ENCODE measurements at places on chromosomes 7 and 10. TPM values are rescaled to one million over a fixed set of nuclear protein-coding genes. Genes with fewer than 3 reads are reported as not detected.

- H3K4me1 ChIP-seq: no peaks in the 10 kb centered on the region
- H3K27ac ChIP-seq: no peak overlapping the region
- no peak overlapping the region for H3K4me3 ChIP-seq
- no peaks in the 10 kb centered on the region for H3K27me3 ChIP-seq
- H3K36me3 ChIP-seq: no peaks in the 10 kb centered on the region
These were observed 206.1 kb downstream of the CHRM2 start for GRCh38 chr7:137074391-137075030.

- H3K4me3 ChIP-seq: no peak overlapping the region
- H3K27ac ChIP-seq: no peak overlapping the region
- peaks cover 3% of the 10 kb centered on the region for H3K4me1 ChIP-seq
- no peaks in the 10 kb centered on the region for H3K36me3 ChIP-seq
- DNase-seq: no peak
- no peaks in the 10 kb centered on the region for H3K27me3 ChIP-seq
These were observed 24.2 kb downstream of the TRIL start for GRCh38 chr7:28933846-28934320.

DNA sequence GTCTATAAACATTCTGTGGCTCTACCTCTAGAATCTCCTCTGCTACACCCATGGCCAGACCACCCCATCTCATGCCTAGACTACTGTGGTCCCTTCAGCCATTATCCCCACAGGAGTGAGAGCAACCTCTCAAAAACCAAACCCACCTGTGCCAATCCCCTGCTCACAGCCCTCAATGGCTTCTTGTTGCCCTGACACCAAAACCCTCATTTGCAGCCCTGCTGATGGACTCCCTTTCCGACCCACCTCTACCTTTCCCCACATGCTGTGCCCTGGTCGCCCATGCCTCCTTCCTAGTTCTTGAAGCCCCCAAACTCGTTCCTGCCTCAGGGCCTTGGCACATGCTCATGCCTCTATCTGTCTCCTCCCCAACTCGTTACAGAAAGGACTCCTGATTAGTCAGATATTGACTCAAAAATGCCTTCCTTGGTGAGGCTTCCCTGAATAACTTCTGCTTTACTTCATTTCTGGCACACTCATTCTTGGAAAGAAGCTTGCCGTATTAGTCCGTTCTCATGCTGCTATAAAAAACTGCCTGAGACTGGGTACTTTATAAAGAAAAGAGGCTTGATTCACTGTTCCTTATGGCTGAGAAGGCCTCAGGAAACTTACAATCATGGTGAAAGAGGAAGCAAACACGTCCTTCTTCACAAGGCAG, 104.2 kb downstream of the TEX36 start:
- no peaks in the 10 kb centered on the region for H3K36me3 ChIP-seq
- no peak for DNase-seq
- H3K27ac ChIP-seq: no peak overlapping the region

DNA sequence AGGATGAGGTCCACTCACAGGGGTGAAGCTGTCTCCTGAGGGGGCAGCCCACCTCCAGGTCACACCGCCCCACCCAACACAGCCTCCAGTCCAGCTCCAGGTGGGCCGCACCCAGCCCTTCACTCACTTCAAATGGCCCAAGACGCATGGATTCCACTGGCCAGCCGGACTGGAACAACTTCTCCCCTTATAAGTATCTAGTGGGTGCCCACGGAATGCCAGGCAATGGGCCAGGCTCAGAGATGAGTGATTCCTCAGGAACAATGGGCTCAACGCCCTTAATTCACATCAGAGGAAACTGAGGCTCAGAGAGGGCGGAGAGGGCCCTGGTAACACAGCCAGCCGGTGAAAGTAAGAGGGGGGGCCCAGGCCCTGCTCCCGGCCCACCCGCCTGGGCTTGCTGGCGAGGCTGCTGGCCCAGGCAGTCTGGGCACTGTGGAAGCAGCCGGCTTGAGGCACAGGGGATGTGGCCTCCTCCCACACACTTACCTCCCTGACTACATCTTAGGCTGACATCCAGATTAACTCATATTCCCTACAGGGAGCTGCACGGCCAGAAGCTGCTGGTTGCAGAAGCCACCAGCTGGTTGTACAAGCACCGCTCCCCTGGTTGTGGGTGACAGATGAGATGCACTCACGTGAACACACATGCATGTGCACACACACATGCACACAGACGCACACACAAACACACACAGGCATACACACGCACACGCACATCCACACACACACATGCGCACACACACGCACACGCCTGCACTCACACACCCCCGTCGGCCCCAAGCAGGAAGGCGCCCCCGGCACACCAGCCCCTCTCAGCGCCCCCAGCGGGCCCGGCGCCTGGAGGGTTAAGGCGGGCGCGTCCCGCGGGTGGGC, 1.0 kb upstream of the FAM20C start:
- peak overlapping the region; percentile 11 for H3K4me3 ChIP-seq
- no peaks in the 10 kb centered on the region for H3K27me3 ChIP-seq
- H3K4me1 ChIP-seq: peaks cover 45% of the 10 kb centered on the region

DNA sequence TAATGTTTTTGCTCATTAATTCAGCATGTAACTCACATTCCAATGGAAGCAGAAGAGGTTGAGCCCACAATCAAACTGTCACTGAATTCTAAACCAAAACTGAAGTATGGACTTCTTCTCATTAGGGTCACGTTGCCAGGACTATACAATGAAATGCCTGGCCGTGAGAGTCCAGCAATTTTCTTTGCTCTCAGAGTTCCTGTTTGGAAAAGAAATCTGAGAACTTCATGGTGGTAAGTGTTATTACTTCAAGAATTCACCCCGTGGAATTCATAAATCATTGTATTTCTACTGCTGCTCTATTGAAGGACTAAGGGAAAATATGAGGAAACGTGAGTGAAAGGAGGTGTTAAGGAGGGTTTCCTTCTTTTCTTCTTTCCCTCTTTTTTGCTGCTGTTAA, 441.8 kb upstream of the AKR1E2 start:
- H3K4me1 ChIP-seq: no peaks in the 10 kb centered on the region
- no peaks in the 10 kb centered on the region for H3K36me3 ChIP-seq
- DNase-seq: no peak
- H3K27me3 ChIP-seq: no peaks in the 10 kb centered on the region

DNA sequence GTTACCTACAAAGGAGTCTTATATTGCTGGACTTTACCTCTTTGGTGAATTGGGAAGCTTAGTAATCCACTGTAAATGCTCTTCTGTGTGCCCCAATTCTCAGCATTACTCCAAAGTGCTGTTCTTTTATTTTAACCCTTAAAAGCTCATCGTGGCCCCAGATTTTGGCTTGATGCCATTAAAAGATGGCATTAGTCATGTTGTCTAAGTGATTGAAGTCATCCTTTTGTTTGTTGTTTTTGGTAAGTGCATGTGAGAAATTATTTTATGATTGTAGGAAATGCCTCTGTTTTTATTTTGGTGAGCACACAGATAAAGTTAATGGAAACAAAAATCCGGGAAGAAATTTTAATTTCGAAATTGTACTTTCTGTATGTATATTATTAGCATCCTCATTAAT, 82.5 kb upstream of the GATA3 start:
- H3K27ac ChIP-seq: no peak overlapping the region
- no peaks in the 10 kb centered on the region for H3K36me3 ChIP-seq
- H3K4me1 ChIP-seq: no peaks in the 10 kb centered on the region
- no peak for DNase-seq

Gene HTR5A
- total RNA-seq: not detected
